NCI-H1048 (cell line): ENCODE measurements at places on chromosomes 1 and 21.

GRCh38 chr1:218739426-218739825 lies 394.3 kb downstream of the TGFB2 start:
- no peak for DNase-seq

GRCh38 chr1:107293901-107294613 lies 153.2 kb downstream of the NTNG1 start:
- no peak for DNase-seq

DNA sequence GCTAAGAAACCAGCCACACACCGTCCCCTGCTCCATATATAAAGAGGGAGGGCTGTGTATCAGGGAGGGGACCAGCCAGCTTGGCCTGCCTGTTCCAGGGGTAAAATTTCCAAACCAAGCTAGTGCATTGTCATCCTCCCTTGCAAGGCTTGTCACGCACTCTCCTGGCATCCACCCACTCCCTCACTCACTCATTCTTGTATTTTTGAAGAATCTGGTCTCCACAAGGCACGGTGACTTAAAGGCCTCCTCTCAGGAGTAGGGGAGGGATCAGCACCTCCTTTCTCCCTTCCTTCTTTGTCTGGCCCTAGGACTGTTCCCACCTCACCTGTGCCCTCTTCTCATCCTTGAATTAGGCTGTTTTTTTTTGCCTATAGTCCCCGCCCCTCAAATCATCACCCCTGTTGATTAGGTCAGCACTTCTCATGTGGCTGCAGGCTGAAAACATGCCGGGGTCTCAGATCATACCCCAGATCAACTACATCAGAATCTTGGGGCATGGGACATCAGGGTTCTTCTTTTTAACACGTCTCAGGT lies 5.0 kb downstream of the ABCA4 start:
- DNase-seq: no peak

DNA sequence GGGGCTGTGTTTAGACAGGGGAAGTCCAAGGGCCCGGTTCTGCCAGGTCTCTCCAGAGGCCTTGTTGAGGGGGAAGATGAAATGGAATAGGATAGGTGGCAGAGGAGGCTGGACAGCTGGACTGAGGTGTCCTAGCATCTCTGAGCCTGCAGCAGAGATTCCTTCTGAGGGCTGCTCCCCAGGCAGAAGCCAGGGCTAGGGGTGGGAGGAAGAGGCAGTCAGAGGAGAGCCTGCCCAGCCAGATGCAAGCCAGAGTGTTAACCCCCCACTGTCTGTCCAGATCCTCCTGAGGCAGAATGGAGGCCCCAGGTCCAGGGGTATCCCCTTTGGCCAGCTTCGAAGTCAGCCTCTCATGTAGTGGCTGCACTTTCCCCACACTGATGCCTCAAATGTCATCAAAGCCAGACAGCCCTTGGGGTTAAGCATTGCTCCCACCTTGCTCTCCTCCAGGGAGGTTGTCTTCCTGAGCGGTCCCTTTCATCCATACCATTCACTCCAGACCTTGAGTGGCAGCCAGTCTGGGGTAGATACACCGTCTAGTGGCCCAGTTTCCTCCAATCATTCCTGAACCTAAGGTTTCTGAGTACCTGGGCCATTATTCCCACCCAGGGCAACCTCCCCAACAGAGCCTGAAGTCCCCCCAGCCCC lies 1.7 kb downstream of the CSF1 start:
- no peak for DNase-seq

DNA sequence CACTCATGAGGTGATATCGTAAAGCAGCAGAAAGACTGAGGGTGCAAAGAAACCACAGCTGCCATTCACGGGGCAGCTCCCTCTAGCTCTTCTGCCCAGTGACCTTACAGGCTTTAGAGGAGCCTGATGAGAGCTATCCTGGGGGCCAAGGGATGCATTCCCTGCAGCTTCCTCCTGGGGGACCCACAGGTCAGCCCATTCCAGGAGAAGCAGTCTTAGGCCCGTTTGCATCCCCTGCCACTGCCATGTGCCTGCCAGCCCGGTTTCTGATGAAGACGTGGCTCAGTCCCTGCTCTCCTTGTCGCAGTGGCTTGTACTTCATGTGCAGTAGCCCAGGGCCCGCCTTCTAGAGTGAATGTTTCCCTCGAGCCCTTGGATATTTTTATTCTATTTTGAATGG lies 22.8 kb downstream of the ATP5PO start:
- no peak for DNase-seq

- DNase-seq: no peak
Measured at GRCh38 chr1:186220067-186220466, 155.0 kb downstream of the TPR start.

DNA sequence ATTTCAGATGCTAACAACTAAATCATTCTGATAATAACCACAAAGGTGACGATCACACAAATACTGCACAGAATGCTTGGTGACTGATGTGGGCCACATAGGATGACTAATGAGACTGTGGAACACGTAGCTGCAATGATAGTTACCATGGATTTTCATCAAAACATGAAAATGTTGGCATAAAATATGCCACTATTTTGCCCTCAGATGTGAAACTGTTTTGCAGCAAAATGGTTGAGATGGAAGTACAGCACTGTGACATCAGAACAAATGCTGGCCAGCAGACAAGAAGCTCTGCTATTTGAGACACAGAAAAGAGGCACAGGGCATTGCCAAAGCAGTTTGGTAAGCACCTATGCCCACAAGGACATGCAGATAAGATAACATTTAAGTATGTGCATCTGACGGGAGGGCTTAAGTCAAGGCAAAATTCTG lies 83.8 kb downstream of the NIBAN1 start:
- DNase-seq: no peak

- DNase-seq: no peak
Measured at GRCh38 chr1:209920844-209921243, 17.2 kb upstream of the SYT14 start.

- DNase-seq: no peak
Measured at GRCh38 chr1:213103377-213104306, 52.6 kb downstream of the RPS6KC1 start.

DNA sequence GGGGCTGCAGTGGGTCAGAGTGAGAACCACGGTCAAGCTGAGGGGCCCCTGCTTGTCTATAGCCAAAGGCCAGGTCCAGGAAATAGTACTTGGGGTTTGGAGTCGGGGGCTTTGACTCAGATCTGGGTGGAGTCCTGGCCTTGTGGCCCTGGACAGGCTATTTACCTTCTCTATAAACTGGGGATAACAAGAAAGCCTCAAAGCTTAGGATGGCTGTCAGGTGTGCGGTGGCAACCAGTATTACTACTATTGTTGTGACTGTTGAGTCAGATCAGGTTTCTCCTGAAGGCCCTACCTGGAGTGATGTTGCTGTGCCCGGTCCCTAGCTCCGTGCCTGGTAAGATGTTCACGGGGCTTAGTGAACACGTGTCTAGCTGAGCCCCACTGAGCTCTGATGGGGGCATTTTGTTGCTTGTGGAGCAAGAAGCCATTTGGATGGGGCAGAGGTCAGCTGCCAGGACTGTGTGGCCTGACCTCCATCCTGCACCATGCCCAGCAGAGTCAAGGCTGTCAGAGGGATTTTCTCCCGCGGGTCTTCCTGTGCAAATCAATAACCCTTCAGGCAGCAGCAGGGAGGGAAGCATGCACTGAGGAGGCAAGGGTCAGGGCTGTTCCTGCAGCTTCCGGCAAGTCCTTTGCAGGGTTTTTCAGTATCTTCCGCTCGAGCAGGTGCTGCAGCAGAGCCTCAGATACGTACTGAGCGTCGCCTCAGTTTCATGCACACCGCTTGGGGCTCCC lies 170.3 kb downstream of the CAMTA1 start:
- DNase-seq: no peak

DNA sequence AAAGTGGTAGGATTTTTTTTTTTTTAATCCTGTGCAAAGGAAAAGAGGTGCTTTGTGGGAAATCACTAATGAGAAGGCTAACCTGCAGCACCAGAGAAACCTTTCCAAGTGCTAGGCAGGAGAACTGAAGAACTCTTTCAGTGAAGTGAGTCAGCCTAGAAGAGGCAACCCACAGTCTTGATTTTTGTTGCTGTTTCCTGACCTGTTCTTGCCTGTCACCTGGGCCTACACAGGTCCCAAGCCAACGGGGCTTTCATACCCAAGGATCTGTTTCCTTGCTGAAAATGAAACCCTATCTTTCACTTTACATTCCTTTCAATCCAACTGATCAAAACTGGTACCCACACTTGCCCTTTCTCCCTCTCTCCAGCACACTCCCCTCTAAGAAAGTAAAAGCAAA lies 7.1 kb upstream of the IKBKE start:
- no peak for DNase-seq

DNA sequence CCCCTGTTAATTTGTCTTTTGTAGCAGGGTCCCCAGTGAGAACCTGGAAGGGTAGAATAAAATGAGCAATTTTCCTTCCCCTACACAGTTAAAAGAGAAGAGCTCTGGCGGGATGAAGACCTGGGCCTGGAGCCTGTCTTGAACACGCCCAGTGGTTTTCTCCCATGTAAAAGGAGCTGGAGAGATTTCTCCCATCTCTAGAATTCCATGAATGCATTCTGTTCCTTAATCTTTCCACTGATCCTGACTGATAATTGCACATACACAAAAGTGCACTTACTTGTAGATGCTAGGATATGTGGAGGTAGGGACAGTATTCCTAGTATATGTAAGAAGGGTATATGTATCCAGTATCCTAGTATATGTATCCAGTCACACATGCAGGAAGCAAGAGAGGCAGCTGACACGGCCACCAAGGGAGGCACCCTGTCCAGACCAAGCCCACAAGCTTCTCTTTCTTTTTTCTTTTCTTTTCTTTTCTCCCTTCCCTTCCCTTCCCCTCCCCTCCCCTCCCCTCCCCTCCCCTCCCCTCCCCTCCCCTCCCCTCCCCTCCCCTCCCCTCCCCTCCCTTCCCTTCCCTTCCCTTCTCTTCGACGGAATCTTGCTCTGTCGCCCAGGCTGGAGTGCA lies 11.9 kb upstream of the PKNOX1 start:
- DNase-seq: no peak

GRCh38 chr1:54695221-54695620 lies 20.4 kb upstream of the TTC4 start:
- no peak for DNase-seq

DNA sequence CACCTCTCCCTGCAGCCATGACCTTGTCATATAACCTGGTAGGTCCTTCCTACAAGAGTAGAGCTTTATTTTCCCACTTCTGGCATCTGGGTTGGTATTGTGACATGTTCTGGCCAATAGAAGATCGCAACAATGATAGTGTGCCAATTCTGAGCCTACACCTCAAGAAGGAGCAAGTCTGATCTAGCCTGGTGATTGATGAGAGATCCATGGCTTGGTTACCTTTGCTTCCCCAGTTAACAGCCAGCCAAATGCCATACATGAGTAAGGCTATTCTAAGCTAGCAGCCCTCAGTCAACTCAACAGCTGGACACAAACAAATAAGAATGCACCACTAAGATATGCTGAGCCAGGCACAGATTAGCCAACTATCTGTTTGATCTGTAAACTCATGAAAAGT lies 226.7 kb downstream of the LMO4 start:
- no peak for DNase-seq

GRCh38 chr1:3516911-3517675 lies 62.6 kb downstream of the ARHGEF16 start:
- DNase-seq: no peak

- no peak for DNase-seq
Measured at GRCh38 chr1:154240294-154240833, 19.6 kb downstream of the UBAP2L start.

GRCh38 chr1:94684690-94685250 lies 135.4 kb upstream of the SLC44A3 start:
- DNase-seq: no peak

- DNase-seq: peak; percentile 66
Measured at GRCh38 chr1:198156745-198157240, at the start of gene NEK7. TSS of gene NEK7 (plus strand) at chr1:198156998. CDS start at chr1:198232581, 75,583 bp downstream.

- no peak for DNase-seq
Measured at GRCh38 chr21:38773099-38774061, 32.3 kb upstream of the ETS2 start.

GRCh38 chr1:173084292-173084691 lies 33.6 kb upstream of the TNFSF18 start:
- no peak for DNase-seq

- no peak for DNase-seq
Measured at GRCh38 chr21:40053007-40053406, 185.8 kb downstream of the PCP4 start.

DNA sequence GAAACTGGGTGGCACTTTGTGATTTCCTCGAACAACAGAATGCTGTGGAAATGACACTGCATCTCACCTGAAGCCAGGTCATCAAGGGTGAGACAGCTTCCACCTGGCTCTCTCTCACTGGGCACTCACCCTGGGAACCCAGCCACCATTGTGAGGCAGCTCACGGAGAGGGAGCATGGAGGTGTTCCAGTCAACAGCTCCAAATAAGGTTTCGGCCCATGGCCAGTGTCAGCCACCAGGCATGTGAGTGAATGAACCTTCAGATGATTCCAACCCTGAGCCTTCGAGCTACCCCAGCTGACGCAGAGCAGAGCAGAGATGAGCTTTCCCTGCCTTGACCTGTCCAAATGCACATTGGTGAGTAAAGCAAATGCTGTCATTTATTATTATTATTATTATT lies 58.1 kb downstream of the SYDE2 start:
- no peak for DNase-seq

- no peak for DNase-seq
Measured at GRCh38 chr1:209483691-209484090, 99.8 kb upstream of the CAMK1G start.

DNA sequence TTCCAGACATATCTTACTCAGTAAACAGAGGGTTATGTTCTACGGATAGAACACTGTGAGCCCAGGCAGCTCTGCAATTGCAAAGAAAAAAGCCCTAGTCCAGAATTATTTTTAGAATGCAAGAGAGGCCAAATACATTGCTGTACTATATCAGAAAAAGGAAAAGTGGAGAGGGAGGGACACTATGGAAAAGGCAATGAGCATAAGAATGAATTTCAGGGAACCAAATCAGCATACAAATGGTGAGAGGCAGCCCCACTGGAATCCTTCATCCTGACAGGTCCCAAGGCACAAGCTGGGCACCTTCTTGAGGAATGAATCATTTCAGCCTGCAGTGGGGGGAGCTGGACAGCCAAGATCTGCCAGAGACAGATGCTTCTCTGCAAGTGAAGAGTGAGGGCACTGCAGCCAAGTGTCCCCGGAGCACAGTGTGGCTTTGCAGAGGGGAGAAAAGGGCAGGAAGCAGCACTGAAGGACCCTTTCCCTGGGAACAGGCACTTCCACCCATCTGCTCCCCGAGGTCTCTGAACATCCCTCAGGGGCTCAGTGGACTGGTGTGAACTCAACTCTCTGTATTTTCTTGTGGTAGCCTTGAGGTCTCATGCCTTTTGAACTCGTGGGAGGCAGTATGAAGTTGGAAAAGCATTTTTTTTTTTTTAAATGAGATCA lies 115.6 kb downstream of the XCL2 start:
- no peak for DNase-seq

GRCh38 chr1:19206947-19207346 lies 3.1 kb downstream of the UBR4 start:
- no peak for DNase-seq
